ENCODE measurements at places on chromosomes 12 and 14. TPM values are rescaled to one million over a fixed set of nuclear protein-coding genes. Genes with fewer than 3 reads are reported as not detected.

Gene OLR1
- 3.2 TPM for total RNA-seq

DNA sequence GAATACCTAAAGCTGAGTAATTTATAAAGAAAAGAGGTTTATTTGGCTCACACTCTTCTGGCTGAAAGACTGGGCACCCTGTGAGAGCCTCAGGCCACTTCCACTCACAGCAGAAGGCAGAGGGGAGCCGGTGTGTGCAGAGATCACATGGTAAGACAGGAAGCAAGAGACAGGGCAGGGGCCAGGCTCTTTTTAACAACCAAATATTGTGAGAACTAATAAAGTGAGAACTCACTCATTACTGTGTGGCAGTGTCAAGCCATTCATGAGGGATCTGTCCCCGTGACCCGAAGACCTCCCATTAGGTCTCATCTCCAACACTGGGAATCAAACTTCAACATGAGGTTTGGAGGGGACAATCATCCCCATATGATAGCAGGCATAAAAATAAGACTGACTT, 180.8 kb upstream of the DIO3 start:
- H3K27ac ChIP-seq = no peak overlapping the region
- H3K27me3 ChIP-seq = peaks cover 2% of the 10 kb centered on the region
- H3K4me1 ChIP-seq = no peaks in the 10 kb centered on the region
- DNase-seq = no peak
- no peaks in the 10 kb centered on the region for H3K36me3 ChIP-seq
- no peak overlapping the region for H3K4me3 ChIP-seq

- H3K4me1 ChIP-seq = no peaks in the 10 kb centered on the region
- DNase-seq = no peak
- H3K27ac ChIP-seq = no peak overlapping the region
- H3K27me3 ChIP-seq = peaks cover 2% of the 10 kb centered on the region
Observed at GRCh38 chr14:68730348-68730747, 62.5 kb downstream of the ZFP36L1 start.

DNA sequence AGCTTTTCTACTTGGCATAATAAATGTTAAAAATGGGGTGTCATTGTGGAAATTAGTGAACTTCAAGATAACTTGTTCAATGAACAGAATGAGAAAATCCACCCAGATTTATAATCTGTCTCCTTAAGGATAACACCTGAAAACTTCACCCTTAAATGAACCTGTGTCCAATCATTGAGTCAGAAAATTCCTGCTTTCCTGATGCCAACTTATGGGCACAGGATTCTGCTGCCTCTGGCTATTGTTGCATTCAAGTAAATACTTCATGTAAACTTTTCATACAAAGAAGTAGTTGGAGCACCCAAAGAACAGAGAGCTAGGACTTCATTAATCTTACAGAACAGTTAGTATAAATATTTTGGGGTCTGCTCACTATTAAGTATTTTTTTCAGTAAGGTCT, 98.9 kb upstream of the PLEKHA5 start:
- no peak overlapping the region for H3K4me3 ChIP-seq
- DNase-seq = no peak
- peaks cover 3% of the 10 kb centered on the region for H3K4me1 ChIP-seq
- no peaks in the 10 kb centered on the region for H3K27me3 ChIP-seq
- H3K27ac ChIP-seq = no peak overlapping the region
- no peaks in the 10 kb centered on the region for H3K36me3 ChIP-seq

- no peaks in the 10 kb centered on the region for H3K27me3 ChIP-seq
- DNase-seq = no peak
Observed at GRCh38 chr12:101470939-101471338, 4.2 kb upstream of the SPIC start.

DNA sequence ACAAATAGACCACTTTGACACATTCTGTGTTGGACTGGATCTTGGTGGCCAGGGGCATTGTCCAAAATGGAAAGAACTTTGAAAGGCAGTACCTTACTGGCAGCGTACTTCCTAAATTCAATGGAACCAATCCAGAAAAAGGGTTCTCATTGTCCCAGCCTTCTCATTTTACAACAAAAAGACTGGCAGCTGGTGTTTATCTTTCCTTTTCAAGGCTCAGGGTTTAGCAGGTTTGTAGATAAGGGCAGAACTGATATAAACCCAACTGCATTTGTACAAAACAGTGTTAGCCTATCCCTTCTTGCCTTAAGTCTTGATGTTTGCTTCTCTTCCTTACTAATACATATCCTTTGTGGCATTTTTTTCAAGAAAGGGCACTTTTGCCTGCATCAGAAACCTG, 7.7 kb downstream of the THAP2 start:
- no peaks in the 10 kb centered on the region for H3K4me1 ChIP-seq
- no peaks in the 10 kb centered on the region for H3K27me3 ChIP-seq
- no peak for DNase-seq
- no peaks in the 10 kb centered on the region for H3K36me3 ChIP-seq
- no peak overlapping the region for H3K4me3 ChIP-seq

DNA sequence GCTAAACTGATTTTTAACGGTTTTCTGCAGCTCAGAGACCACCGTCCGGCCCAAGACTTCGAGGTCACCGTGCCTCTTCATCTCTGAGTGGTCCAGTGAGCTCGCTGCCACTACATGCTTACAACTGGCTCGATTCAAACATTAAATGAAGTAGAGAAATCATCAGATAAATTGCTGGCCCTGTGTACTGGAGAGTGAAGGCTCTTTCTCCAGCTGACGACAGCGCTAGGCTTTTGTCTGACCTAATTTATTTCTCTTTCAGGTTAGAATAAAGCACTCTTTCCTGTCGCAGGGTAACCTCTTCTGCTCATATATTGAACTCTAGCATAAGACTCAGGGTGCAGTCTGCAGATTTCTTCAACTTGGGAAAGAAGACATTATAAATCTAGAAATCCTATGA, 6.4 kb downstream of the BCL11B start:
- no peaks in the 10 kb centered on the region for H3K4me1 ChIP-seq
- DNase-seq = no peak
- peaks cover 33% of the 10 kb centered on the region for H3K27me3 ChIP-seq
- no peak overlapping the region for H3K27ac ChIP-seq
- H3K4me3 ChIP-seq = no peak overlapping the region

DNA sequence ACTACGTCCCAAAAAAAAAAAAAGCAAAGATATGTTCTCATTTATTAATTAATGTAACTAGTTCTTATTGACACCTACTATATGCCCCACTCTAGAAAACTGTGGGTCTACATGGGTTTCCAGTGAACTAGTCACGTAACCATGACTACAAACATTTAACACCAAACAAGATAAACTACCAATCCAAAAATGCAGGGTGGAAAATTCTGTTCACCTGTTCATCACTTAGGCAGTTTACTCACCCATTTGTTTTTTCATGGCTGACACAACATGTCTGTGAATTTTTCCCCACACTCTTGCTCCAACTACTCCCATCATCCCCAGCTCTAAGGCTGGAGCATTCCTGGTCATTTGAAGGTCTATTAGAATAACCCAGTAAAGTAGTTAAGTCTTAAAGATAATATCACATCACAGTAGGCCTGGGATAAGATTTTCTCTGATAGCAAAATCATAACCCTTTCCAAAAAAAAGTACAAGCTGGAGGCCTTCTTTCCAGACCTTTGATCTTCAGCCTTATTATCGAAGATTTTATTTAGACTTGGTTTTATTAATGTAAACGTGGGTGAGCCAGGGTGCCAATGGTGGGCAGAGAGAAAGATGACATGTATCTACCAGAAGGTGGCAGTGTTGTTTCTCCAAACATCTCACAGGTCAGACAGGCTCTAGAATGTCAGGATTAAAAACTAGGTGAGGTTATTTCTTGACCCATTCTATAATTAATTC, 61.6 kb upstream of the DAAM1 start:
- H3K4me3 ChIP-seq = no peak overlapping the region
- H3K4me1 ChIP-seq = no peaks in the 10 kb centered on the region
- H3K36me3 ChIP-seq = no peaks in the 10 kb centered on the region
- no peak overlapping the region for H3K27ac ChIP-seq

Gene CCND2
- total RNA-seq = 2.8 TPM
